Nephron progenitor cell (in vitro differentiated cells): ENCODE measurements at places on chromosomes 5 and 9.

DNA sequence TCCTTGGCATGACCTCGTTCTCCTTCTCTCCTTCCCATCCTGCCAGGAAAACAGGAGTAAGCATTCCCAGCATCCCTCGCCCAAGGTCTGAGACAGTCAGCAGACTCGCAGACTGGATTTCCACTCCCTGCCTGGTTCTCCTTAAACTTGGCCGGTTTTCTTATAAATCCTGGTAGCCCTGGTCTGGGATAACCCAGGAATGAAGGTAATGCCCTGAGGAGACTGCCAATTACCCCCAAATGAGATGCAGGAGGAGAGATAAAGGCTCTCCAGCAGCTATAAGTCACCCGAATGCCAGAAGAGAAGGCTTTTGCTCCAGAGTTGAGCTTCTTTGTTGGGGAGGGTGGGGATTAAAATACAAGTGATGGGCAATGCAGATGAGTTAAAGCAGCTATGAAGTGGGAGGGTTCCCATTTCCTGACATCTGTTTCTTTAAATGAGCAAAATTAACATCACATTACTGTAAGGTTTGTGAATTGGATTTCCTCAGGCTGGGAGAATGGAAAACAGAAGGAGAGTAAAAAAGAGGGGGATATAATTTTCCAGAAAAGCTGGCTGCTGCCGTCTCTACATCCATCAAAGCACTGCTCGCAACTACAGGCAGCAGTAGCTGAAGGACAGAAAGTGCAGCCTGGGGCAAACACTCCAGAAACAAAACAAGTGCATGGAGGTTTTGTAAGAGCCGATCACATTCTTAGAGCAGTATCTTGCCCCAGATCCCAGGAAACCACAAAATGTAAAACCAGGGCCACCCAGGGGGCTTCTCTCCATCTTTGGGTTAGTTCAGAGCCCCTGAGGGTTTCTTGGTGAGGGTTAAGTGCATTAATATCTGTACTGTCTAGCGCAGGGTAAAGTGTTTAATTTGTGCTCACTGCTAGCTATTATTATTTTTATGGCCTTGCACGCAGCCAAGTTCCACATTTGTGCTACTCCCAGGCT lies 177.6 kb upstream of the PANK3 start:
- no peak for DNase-seq

DNA sequence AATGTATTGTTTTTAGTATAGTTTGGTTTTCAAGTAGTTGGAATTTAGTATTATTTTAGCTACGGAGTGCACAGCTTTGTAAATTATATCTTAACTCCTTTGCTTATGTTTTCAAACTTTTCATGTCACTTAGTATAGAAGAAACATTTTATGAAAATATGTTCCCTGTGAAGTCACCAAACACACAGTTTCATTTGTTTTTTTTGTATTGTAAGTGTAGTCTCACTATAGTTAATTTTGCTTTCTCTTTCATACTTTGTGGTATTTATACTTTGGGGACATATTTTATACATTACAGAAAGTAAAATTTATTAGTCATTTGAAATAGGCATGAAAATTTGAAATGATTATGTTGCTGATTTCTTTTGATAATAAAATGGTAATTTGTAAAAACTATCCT lies 5.0 kb downstream of the CHSY3 start:
- DNase-seq, result no peak

- no peak for DNase-seq
Observed at GRCh38 chr9:8229226-8229625, 429.6 kb upstream of the DMAC1 start.

DNA sequence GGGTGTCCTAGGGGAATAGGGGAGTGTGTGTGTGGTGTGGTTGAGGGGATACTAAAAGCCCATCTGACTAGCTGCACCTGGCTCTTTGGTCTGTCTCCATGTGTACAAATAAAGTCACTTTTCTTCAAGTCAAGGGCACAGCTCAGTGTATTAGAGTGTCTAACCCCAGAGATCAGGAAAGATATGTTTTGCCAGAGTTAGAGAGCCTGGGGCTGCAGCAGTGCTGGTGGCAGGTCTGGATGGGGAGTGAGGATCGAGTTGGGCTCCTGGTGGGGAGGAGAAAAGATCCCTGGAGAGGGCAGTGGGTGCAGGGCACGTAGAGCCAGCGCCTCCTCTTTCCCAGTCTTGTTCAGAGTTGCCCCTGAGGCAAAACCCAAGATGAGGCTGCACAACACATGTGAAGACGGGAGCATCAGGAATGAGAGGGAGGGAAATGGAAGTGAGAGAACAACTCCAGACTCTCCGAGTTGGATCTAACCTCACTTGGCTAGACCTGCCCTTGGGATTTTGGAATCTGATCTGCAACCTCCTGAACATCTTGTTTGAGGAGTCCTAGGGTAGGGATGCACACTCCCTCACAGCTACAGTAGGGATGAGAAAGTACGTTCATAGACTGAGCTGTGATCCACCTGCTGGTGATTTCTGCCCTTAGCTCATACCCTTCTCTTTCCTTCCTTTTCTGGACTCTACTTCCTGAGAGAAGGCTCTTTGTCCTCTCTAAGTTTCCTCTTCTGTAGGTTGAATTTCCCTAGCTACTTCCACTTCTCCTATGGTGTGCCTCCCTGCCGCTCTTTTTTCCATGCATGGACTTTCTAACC lies 309.9 kb downstream of the ZSWIM6 start:
- no peak for DNase-seq

DNA sequence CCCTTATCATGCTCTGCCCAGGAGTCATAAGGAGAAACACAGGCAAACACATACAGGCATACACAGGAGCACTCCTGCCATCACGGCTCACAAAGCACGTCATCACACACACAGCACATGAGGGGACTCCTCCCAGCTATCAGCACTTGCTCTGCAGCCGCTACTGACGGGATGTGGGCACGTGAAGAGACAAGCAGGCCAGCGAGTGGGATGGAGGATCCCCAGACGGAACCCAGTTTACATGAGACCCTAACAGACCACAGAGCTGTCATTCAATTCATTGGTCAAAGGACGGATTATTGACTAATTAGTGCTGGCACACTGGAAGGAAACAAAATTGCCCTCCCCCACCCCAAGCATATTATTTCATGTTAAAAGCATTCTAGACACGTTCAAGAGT lies 53.6 kb downstream of the SEMA4D start:
- no peak for DNase-seq

GRCh38 chr5:85500869-85501268 lies 1116.2 kb upstream of the EDIL3 start:
- no peak for DNase-seq

DNA sequence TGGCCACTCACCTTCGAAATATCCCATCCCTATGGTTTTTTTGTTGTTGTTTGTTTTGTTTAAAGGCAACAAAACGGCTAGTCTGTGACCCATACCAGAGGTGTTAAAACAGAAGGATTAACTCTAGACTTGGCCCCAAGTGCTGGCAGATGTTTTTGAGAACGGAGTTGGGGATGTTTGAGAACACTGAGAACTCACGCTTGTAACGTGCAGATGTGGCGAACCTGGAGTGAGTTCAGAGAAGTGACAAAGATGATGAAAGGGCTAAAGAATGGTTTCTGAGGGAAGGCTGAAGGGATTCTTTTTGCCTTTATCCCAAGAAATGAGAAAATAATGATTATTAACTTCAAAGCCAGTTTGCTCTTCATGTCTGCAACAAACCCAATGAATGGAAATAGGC lies 286.5 kb downstream of the ZNF608 start:
- DNase-seq, result no peak

- no peak for DNase-seq
Observed at GRCh38 chr5:32539981-32540845, 45.1 kb upstream of the SUB1 start.

GRCh38 chr5:137315534-137316345 lies 183.4 kb downstream of the SPOCK1 start:
- no peak for DNase-seq

DNA sequence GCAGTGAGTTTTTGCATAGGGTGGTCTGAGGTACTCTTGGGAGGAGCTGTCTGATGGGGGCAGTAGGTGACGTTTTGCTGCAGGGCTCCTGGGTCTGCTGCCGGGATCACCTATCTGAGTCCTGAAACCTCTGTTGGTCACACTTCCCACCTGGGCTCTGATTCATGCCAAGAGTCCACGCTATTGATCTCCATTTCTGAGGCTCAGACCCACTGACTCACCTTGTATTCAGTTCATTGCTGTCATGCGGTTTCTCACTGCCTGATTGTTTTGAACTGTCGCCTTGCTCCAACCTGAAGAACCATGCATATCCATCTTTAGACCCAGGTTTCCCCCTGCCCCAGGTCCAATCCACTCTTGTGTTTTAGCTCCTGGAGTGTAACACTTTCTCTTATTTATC lies 101.3 kb downstream of the NPR3 start:
- no peak for DNase-seq

DNA sequence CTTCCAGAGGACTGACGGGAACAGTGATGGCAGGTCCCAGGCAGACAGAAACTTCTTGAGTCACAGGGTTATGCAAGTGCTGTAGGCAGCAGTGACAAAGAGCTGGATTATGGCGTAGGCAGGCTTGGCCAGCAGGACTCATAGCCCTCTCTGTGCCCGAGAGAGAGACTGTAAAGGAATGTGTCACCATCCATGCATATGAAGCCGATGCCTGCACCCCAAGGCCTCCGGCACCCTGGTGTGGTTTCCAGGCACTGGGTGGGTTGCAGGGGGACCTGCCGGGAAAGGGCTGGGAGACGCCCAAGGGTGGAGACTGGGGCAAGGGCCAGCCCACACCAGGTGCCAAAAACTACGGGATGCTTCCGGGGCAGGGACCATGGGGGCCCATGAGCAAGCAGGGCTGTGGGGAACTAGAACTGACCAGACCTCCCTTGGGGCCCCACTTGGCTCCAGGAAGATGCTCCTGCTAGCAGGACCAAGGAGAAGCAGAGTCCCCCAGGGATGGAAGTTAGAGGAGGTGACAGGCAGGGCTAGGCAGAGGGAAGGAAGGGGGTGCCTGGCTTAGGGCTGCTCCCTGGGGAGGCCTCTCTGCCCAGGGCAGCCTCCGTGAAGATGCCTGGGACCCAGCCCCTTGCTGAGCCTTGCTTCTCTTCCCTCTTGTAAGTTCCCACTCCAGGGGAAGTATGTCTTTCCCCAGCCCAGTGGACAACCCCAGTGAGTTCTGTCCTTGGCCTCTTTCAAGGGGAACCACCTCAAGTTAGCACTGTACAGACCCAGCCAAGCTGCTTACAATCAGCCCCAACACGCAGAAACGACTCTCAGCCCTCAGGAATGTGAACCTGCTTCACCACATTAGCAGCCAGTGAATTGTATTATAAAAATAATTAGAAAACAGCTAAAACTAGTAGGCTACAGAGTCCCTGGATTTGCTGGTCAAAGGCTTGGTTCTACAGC lies 10.5 kb upstream of the IPPK start:
- DNase-seq, result no peak

- no peak for DNase-seq
Observed at GRCh38 chr5:40503439-40503838, 176.3 kb upstream of the PTGER4 start.

DNA sequence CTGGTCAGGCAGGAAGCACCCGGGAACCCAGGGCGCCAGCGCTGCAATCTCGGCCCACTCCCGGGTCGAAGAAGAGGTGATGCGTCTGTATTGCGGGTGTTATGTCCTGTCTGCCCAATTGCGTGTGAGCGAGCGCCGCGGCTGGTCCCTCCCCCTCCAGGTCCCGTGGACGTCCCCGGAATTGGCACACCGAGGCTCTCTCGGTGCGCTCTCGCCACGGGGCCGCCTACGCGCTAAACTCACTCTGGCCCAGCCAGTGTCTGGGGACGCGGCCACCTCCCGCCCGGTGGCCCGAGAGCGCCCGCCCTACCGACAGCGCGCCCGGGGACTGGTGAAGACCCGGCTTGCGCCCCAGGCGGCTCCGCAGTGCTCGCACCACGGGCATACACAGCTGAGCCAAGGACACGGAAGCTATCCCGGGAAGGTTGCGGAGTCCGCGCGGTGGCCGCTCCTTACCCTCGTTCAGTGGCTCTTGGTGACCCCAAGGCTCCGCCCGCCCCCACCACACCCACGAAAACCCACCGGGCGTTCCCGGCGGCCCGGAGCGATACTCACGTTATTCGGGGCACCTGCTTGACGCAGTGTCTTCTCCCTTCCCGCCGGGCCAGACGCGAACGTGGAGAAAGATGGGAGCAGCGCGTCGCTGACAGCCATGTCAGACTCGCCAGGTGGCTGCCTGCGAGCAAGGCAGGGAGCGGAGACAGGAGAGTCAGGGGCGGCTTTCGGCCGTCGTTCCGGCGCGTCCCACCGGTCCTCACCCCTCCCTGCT lies 1.0 kb downstream of the KLF4 start:
- peak; percentile 59 for DNase-seq

- DNase-seq, result no peak
Observed at GRCh38 chr5:170636801-170637477, 133.1 kb downstream of the KCNIP1 start.

GRCh38 chr5:33299621-33300208 lies 141.1 kb upstream of the TARS1 start:
- no peak for DNase-seq

GRCh38 chr9:116716438-116716837 lies 29.3 kb downstream of the TRIM32 start:
- no peak for DNase-seq

DNA sequence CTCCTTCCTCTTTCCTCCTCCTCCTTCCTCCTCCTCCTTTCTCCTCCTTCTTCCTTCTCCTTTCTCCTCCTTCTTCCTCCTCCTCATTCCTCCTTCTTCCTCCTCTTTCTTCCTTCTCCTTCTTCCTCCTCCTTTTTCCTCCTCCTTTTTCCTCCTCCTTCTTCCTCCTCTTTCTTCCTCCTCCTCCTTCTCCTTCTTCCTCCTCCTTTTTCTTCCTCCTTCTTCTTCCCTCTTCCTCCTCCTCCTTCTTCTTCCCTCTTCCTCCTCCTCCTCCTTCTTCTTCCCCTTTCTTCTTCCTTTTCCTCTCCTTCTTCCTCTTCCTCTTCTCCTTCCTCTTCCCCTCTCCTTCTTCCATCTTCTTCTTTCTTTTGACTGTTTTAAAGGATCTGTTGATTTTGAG lies 538.8 kb downstream of the TMEM38B start:
- no peak for DNase-seq

- DNase-seq, result no peak
Observed at GRCh38 chr9:93343663-93344062, 107.8 kb upstream of the FAM120A start.

- no peak for DNase-seq
Observed at GRCh38 chr9:37999588-38000189, 69.3 kb downstream of the SHB start.

- DNase-seq, result peak; percentile 85
Observed at GRCh38 chr5:138032572-138033385, at the start of gene FAM13B. FAM13B (minus strand) TSS chr5:138033079; CDS start chr5:138019111, 13,968 bp downstream.

DNA sequence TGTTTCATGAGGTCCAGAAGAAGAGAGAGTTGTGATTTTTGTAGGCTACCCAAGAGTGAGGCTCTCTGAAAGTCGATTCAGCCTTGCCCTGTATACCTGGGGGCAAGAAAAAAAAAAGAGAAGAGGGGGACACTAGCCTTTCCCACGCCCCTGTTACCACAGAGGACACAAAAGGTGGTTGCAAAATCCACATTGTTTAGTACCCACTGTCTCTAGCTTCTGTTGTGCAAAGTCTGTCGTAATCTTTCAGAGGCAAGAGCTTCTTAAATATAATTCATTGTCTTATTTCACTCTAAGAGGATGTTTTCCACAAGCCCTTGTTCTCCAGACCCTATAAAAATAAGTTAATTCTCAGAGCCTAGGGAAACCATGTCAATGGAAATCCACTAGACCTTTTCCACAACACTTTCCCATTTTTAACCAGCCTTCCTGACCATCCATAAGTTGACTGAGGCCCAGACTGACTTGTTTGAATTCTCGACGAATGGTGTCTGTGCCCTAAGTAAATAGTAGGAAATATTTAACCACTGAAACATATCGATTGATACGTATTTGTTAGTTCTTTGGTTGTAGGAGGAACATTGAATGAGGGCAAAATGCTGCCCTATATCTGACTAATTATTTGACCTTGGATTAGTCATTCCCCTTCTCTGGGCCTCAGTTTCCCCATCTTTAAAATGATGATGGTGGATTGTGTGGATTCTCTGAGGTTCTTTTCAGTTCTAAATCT lies 182.7 kb downstream of the PAPPA start:
- DNase-seq, result no peak
